ENCODE measurements at places on chromosomes 6 and 20.

DNA sequence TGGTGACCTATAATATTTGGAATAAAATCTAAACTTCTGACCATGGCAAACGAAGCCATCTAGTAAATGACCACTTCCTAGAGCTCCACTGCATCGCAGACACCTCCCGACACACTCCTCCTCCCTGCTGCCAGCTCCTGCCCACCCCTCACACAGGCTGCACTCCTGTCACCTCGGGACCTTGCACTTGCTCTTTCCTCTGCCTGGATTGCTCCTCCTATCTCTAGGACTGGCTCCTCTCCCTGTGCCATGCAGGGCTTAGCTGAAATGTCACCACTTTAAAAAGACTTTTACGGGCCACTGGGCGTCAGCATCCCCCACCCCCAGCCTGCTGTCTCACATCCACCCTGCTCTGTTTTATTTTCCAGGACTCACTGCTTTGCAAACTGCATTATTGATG lies 87.6 kb upstream of the MC3R start:
- DNase-seq: no peak

GRCh38 chr6:81638366-81638765 lies 114.1 kb downstream of the TENT5A start:
- DNase-seq: no peak

- no peak for DNase-seq
Measured at GRCh38 chr20:22305381-22305780, 279.0 kb downstream of the FOXA2 start.

DNA sequence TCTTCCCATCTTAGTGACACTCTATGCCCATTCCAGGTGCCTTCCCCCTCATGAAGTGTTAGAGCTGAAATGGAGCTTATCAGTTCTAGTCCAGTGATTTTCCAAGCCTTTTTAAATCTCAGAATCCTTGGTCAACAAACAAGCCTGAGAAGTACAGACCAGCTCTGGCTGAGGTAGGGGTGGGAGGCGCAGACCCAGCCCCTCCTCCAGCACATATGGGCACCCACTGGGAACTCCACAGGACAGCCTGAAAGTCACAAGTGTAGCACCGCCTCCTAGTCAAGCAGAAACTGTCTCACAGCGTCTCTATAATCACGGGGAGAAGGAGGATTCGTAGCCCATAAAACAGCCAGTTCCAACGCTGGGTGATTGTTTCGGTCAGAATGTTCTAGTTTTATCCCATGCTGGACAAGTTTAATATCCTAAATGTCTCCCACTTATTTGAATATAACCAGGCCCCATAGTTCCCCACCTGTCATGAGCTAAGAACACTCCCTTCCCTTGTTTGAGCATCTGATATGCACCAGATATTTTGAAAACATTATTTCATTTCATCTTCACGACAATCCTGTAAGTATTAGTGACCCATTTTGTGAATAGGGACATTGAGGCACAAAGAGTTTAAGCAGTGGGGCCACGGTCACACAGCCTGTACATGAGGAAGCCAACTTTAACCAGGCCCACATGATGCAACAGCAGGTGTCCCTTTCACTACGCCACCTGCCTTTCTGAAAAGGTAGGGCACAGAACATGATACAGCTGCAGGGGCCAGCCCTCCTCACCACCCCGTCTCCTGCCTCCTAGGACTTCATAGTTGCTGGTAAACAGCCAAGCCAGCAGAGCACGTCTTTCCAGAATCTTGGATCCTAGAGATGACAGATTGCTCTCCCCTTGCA lies 40.1 kb downstream of the TRAF3IP2 start:
- no peak for DNase-seq

GRCh38 chr20:61861054-61861841 lies 204.4 kb downstream of the TAF4 start:
- no peak for DNase-seq

DNA sequence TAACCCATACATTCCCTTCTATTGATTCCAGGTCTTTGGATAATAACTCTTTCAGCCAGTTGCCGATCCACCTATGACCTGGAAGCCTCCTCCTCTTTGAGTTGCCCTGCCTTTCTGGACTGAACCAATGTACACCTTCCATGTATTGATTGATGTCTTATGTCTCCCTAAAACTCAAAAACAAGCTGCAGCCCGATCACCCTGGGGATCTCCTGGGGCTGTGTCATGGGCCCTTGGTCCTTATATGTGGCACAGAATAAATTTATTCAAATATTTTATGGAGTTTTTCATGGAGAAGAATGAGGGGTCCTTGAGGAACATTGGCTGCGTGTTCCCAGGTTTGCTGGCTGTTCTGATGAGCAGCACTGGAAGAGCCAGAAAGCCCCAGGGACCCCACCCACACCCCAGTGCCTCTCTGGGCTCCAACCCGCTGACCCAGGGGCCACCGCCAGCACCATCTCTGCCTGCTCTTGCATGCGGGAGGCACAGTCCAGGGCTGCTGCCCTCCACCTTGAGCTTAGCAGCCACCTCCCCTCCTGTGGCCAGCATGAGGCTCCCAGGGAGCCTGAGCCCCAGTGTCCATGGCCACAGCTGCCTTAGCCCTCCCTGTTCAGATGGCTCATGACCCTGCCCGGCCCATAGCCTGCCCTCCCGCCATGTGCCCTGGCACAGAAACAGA lies 36.5 kb upstream of the CST7 start:
- no peak for DNase-seq

- DNase-seq: no peak
Measured at GRCh38 chr6:125257351-125257750, 44.4 kb downstream of the HDDC2 start.

DNA sequence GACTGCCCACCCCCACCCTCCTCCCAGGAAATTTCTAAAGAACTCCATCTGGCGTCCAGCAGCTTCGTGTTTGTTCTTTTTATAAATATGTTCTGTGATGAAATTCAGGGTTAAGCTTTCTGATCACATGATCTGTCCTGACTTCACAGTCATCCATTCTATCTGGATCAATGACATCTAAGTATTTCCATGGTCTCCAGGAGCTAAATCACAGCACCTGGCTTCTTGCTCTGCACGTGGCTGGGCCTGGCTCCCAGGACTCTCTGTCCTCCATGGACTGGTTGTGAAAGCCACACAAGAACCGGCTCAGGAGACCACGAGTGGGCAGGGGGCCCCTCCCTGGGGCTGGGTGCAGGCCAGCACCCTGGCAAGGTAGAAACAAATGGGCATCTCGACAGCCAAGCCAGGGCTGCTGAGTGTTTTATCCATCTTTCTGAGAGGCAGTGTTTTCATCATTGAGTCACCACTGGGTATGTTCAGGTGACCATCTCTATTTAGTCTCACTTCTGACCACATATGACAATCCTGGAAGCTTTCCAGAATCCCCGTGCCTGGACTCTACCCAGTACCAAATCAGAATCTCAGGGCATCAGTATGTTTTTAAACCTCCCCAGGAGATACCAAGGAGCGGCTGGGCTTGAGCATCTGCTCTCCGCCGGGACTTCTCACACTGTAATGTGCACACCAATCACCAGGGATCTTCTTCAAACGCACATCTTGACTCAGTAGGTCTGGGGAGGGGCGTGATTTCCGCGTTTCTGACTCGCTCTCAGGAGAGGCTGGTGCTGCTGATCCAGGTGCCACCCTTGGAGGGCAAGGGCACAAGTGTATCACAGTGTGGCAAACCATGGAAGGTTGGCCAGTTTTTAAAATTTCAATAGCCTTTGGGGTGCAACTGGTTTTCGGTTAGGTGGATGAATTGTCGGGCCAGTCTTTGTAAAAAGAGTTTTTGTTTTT lies 31.6 kb upstream of the PXDC1 start:
- DNase-seq: no peak

DNA sequence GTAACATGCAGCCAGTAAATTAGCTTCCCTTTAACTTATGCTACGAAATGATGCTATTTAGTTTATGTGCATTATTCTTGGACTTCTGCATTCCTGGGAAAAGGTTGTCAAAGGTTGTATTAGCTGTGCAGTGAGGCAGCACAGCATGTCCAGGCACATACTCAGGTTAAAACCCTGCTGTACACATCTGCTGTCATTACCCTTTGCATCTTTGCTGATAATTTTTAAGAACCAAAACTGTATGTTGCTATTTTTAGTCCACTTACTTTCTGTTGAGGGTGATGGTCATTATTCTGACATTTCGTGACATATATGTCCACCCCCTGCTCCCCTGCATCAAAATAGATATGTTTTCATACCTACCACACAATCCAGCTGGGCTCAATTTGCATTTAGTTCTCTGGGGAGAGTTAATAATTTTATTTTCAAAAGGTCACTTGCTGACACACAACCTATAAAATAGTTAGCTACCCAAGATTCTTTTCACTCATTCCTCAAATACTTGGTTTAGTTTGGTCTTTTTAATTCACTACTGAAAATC lies 142.5 kb upstream of the SPACA1 start:
- DNase-seq: no peak

- no peak for DNase-seq
Measured at GRCh38 chr6:7431674-7432390, 42.2 kb downstream of the RIOK1 start.

DNA sequence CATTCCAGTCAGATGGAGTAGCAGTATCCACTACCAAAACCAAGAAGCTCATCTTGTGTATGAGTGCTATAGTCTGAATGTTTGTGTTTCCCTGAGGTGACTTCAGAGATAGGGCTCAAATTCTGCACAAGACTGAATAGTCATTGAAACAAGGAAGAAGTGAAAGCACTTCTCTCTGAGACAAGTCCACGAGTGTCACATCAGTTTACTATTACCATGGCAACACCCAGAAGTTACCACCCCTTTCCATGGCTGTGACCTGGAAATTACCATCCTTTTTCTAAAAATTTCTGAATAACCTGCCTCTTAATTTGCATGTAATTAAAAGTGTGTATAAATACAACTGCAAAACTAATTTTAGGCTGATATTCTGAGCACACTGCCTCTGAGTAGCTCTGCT lies 682.1 kb upstream of the ADGRB3 start:
- DNase-seq: no peak

DNA sequence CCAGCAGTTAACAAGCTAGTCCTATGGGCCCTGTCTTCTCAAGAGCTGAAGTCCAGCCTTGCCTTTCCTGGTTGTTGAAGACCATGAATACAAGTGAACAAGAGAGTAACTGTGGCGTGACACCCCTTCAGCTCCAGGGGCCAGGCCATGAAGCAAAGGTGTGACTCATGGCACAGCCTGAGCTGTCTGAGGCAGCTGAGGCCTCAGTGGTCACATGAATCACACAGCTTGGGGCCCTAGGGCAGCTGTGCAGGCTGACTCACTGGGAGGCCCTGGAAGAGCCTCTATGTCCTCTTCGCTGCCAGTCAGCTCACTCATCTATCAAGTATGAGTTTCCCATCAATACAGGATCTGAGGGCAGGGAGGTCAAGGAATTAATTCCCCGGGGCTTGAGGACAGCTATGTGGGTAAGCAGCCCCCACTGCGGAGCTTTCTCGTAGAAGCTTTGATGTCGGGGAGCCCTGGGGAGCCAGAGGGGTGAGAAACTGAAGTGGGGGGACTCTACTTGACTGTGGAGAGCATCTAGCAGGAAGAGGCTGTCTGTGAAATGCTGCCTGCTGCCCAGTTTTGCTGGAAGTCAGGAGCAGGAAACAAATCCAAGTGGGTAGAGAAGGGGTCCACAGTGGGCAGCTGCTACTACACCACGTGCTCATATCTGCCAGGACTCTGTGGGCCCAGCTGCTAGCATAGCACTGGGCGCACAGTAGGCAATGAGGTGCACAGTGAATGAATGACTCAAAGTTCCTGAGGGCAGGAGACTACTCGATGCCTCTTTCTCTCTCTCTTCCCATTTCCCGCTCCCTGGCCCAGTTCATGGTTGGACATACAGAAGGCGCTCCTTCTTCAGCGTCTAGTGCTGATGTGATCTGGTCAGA lies 13.7 kb upstream of the FAM83C start:
- DNase-seq: no peak

DNA sequence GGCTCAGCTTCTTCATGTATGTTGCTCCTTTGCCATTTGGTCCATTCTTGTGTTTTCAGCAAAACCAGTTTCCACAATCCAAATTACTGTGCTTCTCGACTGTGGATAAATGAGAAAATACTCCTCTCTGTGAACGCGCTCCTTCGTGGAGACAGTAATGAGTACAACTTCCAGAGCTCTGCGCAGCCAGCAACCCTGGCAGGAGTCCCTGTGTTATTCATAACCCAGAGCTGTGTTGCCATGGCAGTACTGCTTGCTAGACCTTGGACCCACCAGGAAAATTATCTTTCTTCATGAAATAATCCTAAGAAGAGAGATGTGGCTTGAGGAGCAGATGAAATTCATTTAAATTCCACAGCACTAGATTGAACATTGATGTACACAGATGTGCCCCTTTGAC lies 73.7 kb downstream of the SLC22A3 start:
- no peak for DNase-seq

- DNase-seq: no peak
Measured at GRCh38 chr6:5181510-5182317, 79.0 kb downstream of the LYRM4 start.

GRCh38 chr6:37688078-37688850 lies 9.4 kb downstream of the MDGA1 start:
- DNase-seq: no peak

- DNase-seq: no peak
Measured at GRCh38 chr20:40875116-40876085, 153.2 kb upstream of the TOP1 start.

DNA sequence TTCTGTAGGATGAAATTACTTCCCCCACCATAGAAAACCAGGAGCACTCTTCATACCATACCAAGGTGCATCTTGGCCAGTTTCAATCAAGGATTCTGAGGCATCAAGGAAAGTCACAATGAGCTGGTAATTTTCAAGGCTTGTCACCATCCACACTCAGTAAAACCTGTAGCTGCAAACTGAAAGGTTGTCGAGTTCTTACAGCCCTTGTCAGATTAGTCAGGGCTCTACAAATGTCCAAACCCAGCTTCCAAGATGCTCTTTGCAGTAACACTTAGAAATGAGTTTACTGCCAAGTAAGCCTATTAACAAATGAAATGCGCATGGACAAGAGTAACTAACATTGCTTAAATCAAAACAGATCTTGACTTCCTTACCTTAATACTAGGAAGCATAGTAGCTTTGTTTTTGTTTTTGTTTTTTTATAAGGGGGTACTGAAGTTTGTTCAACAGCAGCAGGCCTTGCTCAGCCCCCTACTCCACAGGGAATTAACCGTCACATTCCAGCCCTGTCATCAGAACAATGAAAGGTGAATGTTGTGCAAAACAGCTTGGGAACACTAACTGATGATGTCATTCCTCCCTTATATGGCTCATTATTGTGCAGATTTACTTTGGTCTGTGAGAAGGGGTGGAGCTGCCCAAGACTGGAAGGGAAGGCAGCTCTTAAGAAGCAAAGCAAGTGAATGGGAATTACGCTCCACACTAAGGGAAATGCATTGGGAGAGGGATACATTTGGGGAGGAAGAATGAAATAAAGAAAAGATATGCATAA lies 49.9 kb upstream of the TMEM30A start:
- DNase-seq: no peak

- DNase-seq: no peak
Measured at GRCh38 chr6:53827531-53827930, 32.7 kb downstream of the LRRC1 start.

DNA sequence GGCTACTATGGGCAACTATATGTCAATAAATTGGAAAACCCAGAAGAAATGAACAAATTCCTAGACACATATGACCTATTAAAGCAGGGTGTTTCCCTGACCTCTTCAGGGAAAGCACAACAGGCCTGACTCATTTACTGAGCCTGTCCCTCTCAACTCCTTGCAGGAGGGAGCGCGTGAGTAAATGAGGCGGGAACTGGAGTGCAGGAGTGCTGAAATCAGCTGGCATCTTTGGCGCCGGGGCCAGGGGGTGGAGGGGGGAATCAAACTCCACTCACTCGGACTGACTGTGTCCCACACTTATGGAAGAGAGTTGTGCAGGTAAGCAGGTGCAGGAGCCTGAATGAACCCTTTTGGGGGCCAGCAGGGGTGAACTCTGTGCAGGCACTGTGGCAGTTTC lies 671.2 kb upstream of the PTCHD4 start:
- no peak for DNase-seq
